ENCODE measurements at places on chromosomes 4 and X. TPM values are rescaled to one million over a fixed set of nuclear protein-coding genes. Genes with fewer than 3 reads are reported as not detected.
A peak's percentile ranks its signal among the peaks of the same experiment; 100 is the strongest.

Gene PTTG2
- not detected for total RNA-seq

Gene ZFP92
- 1.6 TPM for total RNA-seq

Gene RIBC1
- total RNA-seq = 0.51 TPM

Gene WNK3
- total RNA-seq = 0.19 TPM

DNA sequence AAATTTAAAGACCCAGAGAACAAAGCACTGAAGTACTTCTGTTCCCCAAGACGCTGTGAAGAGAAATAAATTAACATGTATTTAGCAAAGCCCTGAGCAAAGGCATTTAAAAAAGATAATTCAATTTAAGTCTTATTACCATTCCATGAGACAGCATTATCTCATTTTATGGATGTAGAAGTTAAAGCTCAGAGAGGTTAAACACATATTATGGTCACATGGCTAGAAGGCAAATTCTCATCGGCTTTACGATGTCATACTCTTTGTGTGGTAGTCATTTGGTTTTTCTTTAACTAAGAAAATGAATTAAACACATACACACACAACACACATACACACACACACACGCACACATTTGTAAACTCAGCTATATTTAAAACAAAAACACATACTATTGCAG, 262.7 kb downstream of the HS3ST1 start:
- H3K4me1 ChIP-seq = no peaks in the 10 kb centered on the region
- DNase-seq = no peak
- no peaks in the 10 kb centered on the region for H3K36me3 ChIP-seq
- no peaks in the 10 kb centered on the region for H3K27me3 ChIP-seq
- H3K4me3 ChIP-seq = no peak overlapping the region

DNA sequence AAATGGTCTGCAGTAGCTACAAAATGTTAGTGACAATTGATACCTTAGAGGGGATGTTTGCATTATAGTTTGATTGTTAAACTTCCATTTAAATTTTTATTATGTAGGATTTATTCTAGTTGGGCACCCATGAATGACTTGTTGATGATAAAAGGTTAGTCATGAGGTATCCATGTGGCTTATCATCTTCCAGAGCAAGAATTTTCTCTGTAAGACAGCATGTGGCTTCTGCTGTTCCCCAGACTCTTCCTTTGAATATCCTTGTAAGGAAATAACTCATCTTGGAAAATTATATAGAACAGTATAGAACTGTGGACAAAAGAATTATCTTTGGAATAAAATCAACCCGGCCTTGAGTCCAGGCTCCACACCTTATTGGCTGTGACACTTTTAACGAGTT, 40.1 kb upstream of the KLHL8 start:
- no peak overlapping the region for H3K4me3 ChIP-seq
- no peak for DNase-seq
- peaks cover 4% of the 10 kb centered on the region for H3K36me3 ChIP-seq
- H3K27me3 ChIP-seq = no peaks in the 10 kb centered on the region

GRCh38 chrX:53093748-53094581, at the start of gene KANTR:
TSS of gene KANTR (plus strand) at chrX:53094142. CDS start at chrX:53124273, 30,131 bp downstream.
- peak; percentile 89 for DNase-seq
- H3K4me1 ChIP-seq = peaks cover 16% of the 10 kb centered on the region
- H3K36me3 ChIP-seq = no peaks in the 10 kb centered on the region
- H3K27me3 ChIP-seq = no peaks in the 10 kb centered on the region
- H3K4me3 ChIP-seq = peak within 1 kb of the TSS; percentile 90

DNA sequence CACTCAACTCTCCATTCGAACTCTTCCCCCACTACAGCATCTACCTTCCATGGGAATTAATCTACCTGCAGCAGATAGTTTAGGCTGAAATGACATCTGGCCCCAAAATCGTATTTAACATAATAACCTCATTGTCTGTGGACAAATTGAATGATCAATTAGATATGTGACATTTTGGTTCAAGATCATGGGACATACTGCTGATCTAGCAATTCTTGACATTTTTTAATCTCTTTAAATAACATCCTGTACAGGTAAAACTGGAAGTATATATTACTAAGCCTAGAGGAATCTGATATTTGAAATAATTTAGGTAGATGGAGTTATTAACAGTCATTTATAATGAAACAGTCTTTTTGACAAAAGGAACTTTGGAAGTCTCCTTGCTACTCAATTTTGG, 702.5 kb downstream of the NLGN4X start:
- DNase-seq = no peak
- H3K27ac ChIP-seq = no peak overlapping the region
- H3K36me3 ChIP-seq = no peaks in the 10 kb centered on the region
- no peaks in the 10 kb centered on the region for H3K4me1 ChIP-seq
- no peaks in the 10 kb centered on the region for H3K27me3 ChIP-seq

DNA sequence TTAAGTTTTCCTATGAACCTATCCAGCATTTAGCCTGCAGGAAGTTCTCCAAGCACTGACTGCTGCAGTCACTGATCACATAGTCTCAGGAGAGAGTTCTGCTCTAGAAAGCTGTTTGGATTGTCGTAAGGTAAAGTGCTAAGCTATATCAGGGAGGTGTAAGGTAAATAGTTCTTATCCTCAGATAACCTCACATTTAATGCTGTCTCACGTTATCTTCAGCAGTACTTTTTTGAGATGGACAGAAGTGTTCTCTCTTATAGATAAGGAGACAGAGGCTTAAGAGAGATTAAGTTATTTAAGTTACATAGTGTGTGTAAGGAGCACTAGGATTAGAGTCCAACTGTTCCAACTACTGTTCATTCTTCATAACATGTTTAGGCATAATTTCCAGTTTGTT, 77.9 kb downstream of the STIM2 start:
- no peaks in the 10 kb centered on the region for H3K36me3 ChIP-seq
- H3K4me3 ChIP-seq = no peak overlapping the region
- H3K27me3 ChIP-seq = no peaks in the 10 kb centered on the region

- peak overlapping the region; percentile 90 for H3K27ac ChIP-seq
- no peaks in the 10 kb centered on the region for H3K36me3 ChIP-seq
- peaks cover 70% of the 10 kb centered on the region for H3K4me1 ChIP-seq
- H3K4me3 ChIP-seq = peak overlapping the region; percentile 57
- H3K27me3 ChIP-seq = no peaks in the 10 kb centered on the region
These were observed 26.5 kb downstream of the ELF4 start for GRCh38 chrX:130083656-130084382.

DNA sequence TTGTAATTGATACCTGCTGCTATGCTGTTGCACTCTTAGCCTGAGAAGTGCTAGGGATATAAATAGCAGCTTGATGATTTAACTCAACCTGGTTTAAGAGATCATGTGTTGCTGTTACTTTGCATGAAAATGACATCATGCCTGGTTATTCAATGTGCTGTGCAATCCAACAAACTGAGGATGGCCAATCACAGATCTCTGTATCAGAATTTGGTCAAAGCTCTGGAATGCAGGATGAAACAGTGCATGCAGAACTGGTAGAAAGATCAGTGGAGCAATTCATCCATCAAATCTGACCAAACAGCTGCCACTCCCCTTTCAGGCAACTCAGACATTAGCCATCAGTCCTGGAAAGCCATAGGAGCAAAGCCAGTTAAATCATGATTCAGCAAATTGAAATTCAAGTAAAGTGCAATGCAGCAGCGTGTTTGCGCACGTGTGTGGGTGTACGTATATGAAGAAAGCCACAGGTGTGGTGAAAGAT, 160.3 kb upstream of the RASGEF1B start:
- no peak overlapping the region for H3K27ac ChIP-seq
- no peaks in the 10 kb centered on the region for H3K27me3 ChIP-seq
- no peak for DNase-seq
- no peak overlapping the region for H3K4me3 ChIP-seq
- no peaks in the 10 kb centered on the region for H3K36me3 ChIP-seq

- H3K4me3 ChIP-seq = no peak overlapping the region
- no peaks in the 10 kb centered on the region for H3K27me3 ChIP-seq
- H3K27ac ChIP-seq = no peak overlapping the region
- no peaks in the 10 kb centered on the region for H3K36me3 ChIP-seq
- DNase-seq = no peak
These were observed 290.1 kb upstream of the PCDH7 start for GRCh38 chr4:30429813-30430761.

- no peaks in the 10 kb centered on the region for H3K27me3 ChIP-seq
- no peaks in the 10 kb centered on the region for H3K36me3 ChIP-seq
- no peak for DNase-seq
- no peak overlapping the region for H3K4me3 ChIP-seq
- no peaks in the 10 kb centered on the region for H3K4me1 ChIP-seq
- H3K27ac ChIP-seq = no peak overlapping the region
These were observed 15.5 kb downstream of the PFKFB1 start for GRCh38 chrX:54978448-54978847.

DNA sequence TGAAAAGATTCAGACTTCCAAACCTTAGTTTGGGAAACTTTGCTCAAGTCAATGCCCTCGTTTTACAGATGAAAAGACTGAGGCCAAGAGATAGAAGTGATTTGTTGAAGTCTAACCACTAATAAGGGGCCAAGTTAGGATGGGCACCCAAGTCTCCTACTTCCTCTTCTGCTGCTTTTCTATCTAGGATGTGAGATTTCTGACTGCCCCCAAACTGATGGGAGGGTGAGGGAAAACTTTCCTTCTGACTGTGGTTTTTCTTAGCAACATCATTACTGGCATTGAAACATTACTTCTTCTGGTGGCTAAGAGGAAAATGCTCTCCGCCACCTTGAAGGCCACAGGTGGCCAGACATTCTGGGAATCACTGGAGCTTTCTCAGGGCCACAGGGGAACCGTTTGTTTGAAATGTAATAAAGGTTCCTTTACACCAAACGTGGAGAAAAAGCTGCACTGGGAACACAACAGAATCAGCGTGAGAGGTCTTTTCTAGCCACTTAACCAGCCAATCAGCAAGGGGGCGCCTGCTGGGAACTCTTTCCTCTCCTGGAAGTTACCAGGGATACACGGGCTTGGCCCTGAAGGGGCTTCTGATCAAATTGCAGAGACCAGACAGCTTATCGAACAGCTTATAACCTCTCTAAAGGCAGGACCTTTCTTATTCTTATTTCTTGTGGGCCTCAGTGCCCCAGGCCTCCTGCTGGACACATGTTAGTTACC, 115.9 kb upstream of the TEX13D start:
- peaks cover 69% of the 10 kb centered on the region for H3K4me1 ChIP-seq
- no peaks in the 10 kb centered on the region for H3K36me3 ChIP-seq
- no peak overlapping the region for H3K4me3 ChIP-seq
- H3K27ac ChIP-seq = peak overlapping the region; percentile 96
- H3K27me3 ChIP-seq = no peaks in the 10 kb centered on the region

DNA sequence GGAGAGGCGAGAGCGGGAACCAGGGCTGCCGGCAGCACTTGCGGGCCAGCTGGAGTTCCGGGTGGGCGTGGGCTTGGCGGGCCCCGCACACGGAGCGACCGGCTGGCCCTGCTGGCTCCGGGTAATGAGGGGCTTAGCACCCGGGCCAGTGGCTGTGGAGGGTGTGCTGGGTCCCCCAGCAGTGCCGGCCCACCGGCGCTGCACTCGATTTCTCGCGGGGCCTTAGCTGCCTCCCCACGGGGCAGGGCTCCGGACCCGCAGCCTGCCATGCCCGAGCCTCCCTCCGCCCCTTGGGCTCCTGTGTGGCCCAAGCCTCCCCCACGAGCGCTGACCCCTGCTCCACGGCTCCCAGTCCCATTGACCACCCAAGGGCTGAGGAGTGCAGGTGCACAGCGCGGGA, 25.2 kb upstream of the KIT start:
- H3K27me3 ChIP-seq = peaks cover 21% of the 10 kb centered on the region
- peaks cover 5% of the 10 kb centered on the region for H3K4me1 ChIP-seq
- H3K27ac ChIP-seq = no peak overlapping the region
